Pons (tissue), 1 donor: ENCODE measurements at places on chromosomes 7 and 10.

- no peak for DNase-seq
Observed at GRCh38 chr10:55813451-55814170, 547.4 kb downstream of the ZWINT start.

GRCh38 chr10:99965700-99966099 is 44.0 kb downstream of the DNMBP start:
- DNase-seq, result no peak

DNA sequence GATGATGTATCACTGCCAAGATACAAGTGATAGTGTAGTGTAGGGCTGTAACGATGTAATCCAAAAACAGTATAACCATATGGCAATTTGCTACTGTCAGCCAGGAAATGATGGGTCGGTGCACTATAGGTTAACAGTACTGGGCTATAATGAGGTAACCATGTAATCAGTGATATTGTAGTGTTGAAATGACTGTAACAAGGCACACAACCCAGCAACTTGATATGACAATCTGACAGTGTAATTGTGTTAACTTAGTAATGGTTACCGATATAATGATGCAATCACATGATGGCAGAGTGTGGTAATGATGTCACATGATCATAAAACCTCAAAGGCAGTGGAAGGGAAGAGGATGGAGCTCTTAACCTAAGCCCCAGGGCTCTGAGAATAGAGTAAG is 73.8 kb upstream of the SLF2 start:
- no peak for DNase-seq

- DNase-seq, result no peak
Observed at GRCh38 chr7:47290867-47291266, 291.0 kb downstream of the TNS3 start.

DNA sequence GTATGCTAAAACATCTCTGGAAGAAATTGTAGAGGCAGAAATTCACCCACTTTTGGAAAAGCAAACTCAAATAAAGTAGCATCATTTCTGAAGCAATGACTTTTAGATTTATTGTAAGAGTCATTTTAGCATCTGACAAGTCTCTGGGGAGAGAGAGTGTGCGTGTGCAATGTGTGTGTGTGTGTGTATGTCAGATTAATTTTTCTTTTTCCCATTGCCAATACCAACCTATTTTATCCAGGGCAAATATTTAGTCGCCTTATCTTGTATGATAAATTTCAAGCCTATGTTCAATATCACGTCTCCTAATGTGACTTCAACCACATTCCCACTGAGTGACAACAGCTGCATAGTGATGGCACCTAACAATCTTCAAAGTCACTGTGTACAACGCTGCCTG is 101.7 kb downstream of the NEBL start:
- DNase-seq, result no peak

- DNase-seq, result no peak
Observed at GRCh38 chr10:6888434-6888833, 308.4 kb upstream of the PRKCQ start.

- no peak for DNase-seq
Observed at GRCh38 chr7:139749545-139749944, 28.3 kb downstream of the HIPK2 start.
